Caki2 (cell line): ENCODE measurements at places on chromosomes 13 and 19. TPM values are rescaled to one million over a fixed set of nuclear protein-coding genes. Genes with fewer than 3 reads are reported as not detected.

- no peak for DNase-seq
These were observed 228.2 kb downstream of the LHFPL6 start for GRCh38 chr13:39374741-39375189.

- DNase-seq, result no peak
These were observed 128.8 kb downstream of the LMO7 start for GRCh38 chr13:75764926-75765310.

GRCh38 chr19:1411255-1412191 lies 4.1 kb downstream of the DAZAP1 start:
- DNase-seq, result no peak

GRCh38 chr19:12967907-12968306 lies 1.5 kb upstream of the DAND5 start:
- no peak for DNase-seq

DNA sequence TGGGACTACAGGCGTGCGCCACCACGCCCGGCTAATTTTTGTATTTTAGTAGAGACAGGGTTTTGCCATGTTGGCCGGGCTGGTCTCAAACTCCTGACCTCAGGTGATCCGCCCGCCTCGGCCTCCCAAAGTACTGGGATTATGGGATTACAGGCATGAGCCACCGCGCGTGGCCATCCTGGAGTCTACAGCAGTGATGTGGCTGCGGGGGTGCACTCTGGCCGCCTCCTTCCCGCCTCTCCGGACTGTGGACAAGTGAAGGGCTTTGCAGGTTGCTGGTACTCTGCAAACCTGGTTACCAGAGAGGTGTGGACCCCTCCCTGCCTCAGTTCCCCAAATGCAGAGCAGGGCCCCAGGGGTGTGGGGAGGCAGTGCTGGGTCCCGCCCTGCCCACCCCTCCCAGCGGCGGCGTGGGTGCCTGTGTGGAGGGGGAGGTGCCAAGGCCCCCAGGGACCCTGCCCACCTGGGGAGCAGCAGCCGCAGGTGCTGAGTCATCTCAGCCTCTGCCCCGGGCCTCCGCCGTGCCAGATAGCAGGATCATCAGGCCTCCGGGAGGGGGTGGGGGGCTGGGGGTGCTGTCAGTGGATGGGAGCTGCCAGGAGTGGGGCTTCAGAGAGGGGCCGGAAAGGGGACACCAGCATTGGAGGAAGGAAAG lies 23.1 kb downstream of the ARID3A start:
- no peak for DNase-seq

DNA sequence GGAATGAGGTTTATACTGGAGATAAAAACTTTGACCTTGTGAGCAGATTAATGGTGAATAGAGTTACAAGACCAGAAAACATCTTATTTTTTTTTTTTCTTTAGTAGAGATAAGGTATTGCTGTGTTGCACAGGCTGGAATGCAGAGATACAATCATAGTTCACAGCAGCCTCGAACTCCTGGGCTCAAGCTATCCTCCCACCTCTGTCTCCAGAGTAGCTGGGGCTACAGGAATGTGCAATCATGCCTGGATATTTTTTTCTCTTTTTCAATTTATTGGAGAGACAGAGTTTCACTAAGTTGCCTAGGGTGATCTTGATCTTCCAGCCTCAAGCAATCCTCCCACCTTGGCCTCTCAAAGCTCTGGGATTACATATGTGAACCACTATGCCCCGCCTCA lies 2139.1 kb downstream of the PCDH9 start:
- no peak for DNase-seq

GRCh38 chr13:37364007-37364406 lies 234.6 kb downstream of the POSTN start:
- no peak for DNase-seq

DNA sequence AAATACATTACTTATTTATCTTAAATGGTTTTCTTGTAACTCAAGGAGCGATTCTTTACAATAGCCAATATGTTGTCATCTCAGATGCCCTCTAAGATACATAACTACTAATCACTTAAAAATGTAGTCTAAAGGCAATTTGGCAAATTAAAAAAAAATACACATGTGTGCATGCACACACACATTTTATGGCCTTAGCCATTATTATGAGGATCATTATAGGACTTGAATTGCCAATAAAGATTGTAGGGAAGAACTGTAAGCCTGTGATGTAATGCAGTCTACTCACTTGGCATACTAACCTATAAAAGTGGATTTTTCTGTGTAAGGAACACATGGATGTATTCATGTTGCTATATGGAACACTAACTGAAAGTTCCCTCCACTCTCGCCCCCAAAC lies 274.3 kb downstream of the SHISA2 start:
- no peak for DNase-seq

DNA sequence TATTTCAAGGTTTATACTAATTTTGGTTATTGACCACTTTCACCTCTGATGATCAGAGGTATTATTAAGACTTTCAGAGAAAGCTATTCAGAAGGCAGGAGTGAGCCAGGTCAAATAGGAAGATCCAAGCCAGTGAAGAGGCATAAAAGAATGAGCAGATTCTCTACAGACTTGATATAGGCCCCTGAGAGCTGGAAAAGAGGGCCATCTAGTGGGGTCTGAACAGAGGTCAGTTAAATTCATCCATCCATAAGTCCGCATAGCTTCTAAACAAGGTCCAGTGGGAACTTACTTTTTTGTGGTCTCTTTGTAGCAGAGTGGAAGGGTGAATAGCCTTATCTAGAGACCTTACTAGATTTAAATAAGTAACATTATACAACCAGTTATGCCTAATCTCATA lies 126.6 kb upstream of the UFM1 start:
- no peak for DNase-seq

GRCh38 chr19:33501693-33502356 lies 19.8 kb downstream of the PEPD start:
- no peak for DNase-seq

DNA sequence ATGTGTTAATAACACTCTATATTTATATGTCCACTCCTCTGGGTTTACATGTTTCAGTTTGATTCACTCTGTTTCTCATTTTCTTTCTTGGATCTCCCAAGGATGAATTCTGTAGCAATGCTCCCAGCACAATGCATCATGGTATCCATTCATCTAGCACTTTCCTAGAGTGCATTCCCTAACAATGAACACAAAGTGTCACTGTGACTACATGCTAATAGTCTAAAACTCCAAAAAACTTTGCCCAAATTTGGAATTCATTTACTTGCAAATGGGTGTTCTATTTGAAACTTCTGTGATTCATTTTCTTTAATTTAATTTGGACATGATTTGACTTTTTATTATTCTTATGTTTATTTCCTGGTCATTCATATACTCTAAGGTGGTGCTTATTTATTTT lies 286.3 kb downstream of the POU4F1 start:
- no peak for DNase-seq

Gene SPRY2
- total RNA-seq, result 1.2 and 9.2 TPM in 2 replicates

Gene SIGLECL1
- total RNA-seq, result 52.0 and 60.2 TPM in 2 replicates

Gene ATXN8OS
- not detected in 2 replicates for total RNA-seq
